ENCODE measurements at places on chromosomes 1 and 21.

DNA sequence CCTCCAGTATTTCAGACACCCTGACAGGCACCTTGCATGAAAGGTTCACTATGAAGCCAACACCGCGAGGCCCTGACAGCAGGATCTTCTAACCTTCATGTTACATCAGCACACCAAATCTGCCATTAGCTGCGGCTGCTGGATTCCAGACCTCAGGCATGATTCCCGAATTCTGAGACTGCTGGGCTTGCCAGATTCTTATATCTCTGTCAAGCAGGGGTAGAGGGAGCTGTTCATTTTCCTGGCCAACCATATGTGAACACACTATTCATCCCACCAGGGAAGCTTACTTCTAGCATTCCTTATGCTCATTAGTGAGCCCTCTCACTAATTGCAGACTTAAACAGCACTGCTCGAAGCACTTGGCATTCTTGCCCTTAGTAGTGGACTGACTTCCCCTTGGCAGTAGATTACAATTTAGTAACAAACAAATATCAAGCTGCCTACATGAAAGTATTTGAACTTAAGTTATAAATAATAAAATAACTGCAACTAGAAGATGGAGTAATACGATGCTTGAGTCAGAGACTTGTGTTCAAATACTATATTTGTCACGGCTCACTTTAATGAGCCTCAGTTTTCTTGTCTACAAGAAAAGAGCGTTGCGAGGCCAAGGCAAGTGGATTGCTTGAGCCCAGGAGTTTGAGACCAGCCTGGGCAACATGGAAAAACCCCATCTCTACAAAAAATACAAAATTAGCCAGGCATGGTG is 43.3 kb downstream of the NID1 start:
- DNase-seq: no peak

DNA sequence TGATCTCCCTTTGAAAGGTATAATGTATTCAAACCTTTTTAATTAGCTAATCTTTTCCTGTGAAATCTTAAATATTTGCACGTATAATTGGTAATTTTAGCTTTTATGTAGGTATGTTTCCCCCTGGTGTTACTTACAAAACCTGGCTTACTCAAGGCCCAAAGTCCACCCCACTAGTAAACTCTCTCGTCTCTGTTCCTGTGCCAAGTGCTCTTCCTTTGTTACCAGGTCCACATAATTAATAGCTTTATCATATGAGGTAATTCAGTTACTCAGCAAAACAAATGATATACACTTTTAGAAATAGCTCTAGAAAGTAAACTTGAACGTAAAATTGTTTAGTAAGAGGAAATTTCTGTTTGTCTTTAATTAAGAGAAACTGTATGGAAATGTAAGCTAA is 36.7 kb downstream of the NFIA start:
- no peak for DNase-seq

GRCh38 chr21:38089763-38090046 is 167.1 kb upstream of the KCNJ15 start:
- DNase-seq: no peak

DNA sequence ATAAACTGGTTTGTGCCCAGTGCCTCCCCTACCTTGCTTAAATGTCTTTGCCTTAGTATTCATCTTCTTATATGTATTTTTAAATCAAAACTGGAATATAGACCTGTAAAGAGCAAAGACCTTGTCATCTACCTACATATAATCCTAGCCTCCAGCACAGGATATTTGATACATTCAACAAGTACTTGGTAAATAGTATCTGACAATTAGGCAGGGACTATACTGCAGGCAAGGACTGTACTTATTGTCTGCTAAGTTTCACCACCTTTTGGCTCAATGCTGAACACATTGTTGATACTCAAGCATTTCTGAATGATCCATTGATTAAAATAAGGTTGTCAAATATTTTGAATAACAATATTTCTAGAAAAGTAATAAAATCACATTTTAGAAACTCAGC is 96.4 kb downstream of the PKN2 start:
- no peak for DNase-seq

DNA sequence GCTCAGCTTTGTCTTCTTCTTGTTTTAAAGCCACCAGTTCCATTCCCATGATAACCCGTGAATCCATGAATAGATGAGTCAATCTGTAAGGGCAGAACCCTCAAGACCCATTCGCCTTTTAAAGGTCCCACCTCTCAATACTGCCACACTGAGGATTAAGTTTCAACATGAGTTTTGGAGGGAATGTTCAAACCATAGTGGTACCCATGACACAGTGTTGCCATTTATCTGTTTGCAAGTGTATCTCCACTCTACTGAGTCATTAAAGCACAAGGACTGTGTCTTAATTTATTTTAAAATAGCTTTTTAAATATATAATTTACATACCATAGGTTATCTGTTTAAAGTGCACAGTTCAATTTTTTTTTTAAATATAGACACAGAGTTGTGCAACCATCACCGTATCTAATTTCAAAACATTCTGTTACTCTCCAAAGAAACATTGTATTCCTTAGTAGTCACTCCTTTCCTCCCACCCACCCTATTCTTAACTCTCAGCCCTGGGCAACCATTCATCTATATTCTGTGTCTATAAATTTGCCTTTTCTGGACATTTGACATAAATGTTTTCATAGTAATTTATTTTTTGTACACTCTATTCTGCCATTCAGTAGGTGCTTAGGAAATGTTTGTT is 4.8 kb upstream of the IL24 start:
- DNase-seq: no peak

DNA sequence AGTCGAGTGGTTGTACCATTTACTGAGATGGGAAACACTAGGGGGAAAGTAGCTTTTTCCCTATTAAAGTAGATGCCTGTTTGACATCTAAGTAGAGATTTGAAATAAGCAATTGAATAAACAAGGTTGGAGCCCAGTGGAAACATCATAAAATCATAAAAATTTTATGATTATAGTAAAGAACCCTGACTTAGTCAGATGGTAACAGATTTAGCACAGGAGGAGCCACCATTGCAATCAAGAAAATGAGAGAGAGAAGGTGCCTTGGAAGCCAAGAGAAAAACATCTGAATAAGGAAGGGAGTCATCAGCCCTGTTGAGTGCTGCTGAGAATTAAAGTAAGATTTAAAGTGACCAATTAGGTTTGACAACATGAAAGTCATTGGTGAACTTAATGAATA is 49.8 kb downstream of the SMG7 start:
- DNase-seq: no peak

GRCh38 chr1:151859891-151860293 is 6.4 kb upstream of the THEM5 start:
- no peak for DNase-seq

- DNase-seq: no peak
Measured at GRCh38 chr1:200351425-200351824, 58.4 kb downstream of the ZNF281 start.

- DNase-seq: no peak
Measured at GRCh38 chr1:31904339-31905092, 33.7 kb downstream of the PTP4A2 start.

DNA sequence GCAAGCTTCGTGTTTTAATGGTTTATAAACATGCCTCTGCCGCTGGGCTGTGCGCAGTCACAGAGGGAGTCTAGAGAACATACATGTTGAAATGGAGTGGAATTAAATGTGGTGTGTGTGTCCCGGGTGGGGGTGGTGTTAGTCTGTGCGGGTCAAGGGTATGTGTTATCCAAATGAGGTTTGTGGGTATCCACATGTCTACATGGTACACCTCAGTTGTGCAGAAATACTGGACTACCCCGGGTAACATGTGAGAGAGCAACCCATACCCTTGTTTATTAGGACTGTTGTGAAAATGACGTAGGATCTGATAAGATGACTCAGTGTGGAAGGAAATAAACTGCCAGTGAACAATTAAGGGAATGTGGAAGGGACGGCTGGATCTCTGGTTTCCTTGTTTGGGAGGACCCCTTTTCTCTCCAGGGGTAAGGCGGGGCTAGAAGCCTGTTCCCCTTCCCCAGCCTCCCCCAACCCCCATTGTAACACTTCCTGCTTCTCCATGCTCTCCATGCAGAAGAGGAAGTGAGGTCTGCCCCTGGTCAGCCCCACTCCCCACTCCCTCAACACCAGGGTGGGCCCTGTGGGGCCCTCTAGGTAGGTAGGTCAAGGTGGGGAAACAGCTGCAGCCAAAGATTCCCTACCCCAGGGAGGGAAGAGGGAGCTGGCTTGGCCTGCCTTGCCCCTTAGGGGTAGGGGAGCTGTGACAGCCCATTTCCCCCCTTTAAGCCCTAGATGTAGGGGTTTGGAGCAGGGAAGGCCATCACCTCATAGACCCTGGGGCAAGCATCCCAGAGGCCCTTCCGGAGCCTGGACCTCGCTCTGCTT is 690 bp downstream of the EPS8L3 start:
- DNase-seq: no peak

GRCh38 chr1:179744401-179745130 is 1.5 kb downstream of the FAM163A start:
- no peak for DNase-seq

GRCh38 chr1:18077657-18078215 is 29.9 kb upstream of the IGSF21 start:
- no peak for DNase-seq

DNA sequence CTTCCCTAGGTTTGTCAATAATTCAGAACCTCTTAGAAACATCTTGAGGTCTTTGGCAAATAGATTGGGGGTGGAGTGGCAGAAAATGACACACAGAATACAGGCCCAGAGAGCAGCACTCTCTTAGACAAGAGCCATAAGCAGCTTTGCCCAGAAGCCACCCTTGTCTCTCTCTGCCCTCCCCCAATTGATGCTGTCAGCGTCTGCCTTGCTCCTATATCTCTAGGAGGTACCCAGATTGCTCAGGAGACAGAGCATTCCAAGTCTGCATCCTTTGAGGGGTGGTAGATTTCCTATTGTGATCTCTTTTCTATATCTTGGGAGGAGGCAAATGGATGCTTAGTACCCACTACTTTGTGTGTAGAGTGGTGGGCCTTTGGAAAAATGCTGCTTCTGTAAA is 1.8 kb downstream of the RGL1 start:
- no peak for DNase-seq

- no peak for DNase-seq
Measured at GRCh38 chr1:64505944-64506655, 36.2 kb downstream of the CACHD1 start.

DNA sequence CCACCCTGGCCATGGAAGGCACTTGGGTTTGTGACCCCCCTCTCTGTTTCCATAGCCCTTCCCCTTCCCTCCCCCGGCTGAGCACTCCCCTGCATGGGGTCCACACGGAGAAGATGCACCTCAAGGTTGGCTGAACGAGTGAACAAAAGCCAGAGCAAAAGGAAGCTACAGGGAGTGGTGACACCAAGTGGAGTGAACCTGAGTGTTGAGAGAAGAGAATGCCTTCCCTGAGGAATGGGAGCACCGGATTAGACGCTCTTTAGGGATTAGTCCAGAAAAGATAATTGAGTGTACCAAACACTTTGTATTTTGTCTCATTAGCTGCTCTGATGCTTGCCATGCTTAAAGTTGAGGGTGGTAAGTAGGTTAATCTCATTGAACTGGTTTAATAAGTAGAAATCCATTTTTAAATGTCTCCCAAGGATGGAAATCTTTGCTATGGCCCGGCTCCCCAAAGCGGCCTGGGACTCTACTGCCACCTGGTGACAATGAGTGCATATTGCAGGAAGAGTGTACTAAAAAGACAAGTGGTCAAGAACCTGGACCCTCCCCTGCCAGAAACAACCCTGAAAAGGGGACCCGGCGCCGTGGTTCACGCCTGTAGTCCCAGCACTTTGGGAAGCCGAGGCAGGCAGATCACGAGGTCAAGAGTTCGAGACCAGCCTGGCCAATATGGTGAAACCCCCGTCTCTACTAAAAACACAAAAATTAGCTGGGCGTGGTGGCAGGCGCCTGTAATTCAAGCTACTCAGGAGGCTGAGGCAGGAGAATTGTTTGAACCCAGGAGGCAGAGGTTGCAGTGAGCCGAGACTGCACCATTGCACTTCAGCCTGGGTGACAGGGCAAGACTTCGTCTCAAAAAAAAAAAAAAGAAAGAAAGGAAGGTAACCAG is 150.6 kb upstream of the ZC3H12A start:
- DNase-seq: no peak

GRCh38 chr1:67896826-67897225 is 63.6 kb upstream of the GNG12 start:
- DNase-seq: no peak

GRCh38 chr1:245411245-245412036 is 256.7 kb downstream of the KIF26B start:
- DNase-seq: no peak

GRCh38 chr1:231062500-231063270 is 22.6 kb upstream of the FAM89A start:
- no peak for DNase-seq

GRCh38 chr21:46100020-46100419 is 2.1 kb downstream of the COL6A2 start:
- no peak for DNase-seq

DNA sequence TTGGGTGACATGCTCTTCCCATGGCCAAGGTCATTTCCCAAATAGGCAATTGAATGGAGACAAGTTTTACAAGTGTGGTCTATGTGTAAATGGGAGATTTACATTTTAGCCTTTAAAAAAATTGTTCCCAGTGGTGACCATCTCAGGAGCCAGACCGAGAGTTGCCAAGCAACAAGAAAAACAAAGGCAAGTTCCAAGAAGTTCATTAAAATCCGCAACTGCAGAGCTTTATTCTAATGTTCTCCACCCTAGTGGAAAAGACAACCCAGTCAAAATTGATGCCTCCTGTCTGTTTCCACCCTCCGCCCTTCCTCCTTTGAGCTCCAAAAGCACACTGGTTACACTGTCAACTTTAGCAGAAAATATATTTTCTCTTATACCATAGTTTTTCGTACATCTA is 33.2 kb upstream of the CD55 start:
- DNase-seq: no peak

DNA sequence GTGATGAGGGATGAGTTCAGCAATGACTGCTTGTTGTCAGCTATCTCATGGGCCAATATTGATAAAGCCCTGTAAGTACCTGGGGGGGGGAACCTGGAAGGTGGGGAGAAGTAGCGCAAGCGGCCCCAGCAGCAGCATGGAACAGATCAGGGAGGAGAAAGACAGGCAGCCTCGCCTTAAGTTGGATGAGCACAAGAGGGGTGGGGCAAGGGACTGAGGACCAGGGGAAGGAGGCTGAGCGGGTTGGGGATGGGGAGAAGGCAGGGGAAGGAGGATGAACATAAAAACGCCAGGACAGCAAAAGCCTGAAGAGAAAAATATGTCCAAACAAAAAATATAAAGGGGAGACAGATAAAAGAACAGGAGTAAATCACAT is 70.6 kb downstream of the ALG14 start:
- no peak for DNase-seq

DNA sequence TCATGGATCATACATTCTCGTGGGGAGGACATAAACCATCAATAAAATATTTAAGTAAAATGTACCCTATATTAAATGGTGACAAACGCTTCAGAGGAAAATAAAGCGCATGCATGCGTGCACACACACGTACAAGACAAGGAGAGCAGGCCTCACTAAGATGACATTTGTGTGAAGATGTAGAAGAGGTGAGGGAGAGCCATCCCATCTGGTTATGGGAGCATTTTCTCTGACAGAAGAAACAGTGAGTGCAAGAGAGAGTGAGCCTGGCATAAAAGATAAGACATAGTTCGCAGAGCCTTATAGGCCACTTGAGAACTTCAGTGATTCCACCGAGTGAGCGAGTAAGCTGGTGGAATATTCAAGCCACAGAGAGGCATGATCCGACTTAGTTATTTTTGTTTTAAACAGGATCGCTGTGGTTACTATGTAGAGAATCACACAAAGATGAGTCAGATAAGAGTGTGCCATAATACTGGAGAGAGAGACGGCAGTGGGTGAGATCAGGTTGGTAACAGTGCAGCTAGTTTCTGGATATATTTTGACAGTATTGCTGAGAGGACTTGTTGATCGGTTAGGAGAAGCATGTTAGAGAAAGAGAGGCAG is 624.2 kb downstream of the PLPP3 start:
- DNase-seq: no peak
